ENCODE measurements at places on chromosomes 5 and 9.

DNA sequence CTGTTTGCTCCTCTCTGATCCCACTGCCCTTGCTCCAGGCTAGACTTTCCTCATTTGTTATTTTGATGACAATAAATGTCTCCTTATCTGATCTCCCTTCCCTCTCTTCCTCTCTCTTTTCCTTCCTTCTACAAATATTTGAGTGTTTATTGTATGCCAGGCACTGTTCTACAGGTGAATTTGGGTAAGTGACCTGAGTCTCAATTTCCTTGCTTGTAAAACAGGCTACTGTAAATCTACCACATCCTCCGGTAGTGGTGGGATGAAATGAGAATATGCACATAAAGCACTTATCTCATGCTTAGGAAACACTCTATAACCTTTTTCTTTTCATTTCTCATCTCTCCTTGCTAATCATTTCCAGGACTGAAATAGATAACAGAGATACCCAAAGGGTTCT lies 86.4 kb downstream of the HMHB1 start:
- DNase-seq, result no peak

GRCh38 chr9:94681508-94681907 lies 42.2 kb upstream of the FBP1 start:
- peak; percentile 54 for DNase-seq

- no peak for DNase-seq
Observed at GRCh38 chr5:107388141-107388861, 282.4 kb downstream of the EFNA5 start.

DNA sequence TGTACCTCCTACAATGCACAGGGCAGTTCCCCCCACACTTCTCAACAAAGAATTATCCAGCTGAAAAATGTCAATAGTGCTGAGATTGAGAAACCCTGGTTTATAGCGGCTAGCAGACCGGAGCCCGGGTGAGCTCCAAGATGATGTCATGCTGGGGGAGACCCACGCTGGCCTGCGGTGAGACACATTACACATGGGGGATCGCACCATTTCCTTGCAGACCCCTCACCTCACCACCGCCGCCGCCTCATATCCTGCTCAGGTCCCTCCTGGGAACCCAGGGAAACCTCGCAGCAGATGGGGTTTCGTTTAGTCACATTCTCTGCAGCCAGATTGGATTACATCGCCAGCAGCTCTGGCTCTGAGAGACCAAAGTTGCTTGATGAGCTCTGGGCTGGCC lies 14.7 kb upstream of the TNC start:
- no peak for DNase-seq

DNA sequence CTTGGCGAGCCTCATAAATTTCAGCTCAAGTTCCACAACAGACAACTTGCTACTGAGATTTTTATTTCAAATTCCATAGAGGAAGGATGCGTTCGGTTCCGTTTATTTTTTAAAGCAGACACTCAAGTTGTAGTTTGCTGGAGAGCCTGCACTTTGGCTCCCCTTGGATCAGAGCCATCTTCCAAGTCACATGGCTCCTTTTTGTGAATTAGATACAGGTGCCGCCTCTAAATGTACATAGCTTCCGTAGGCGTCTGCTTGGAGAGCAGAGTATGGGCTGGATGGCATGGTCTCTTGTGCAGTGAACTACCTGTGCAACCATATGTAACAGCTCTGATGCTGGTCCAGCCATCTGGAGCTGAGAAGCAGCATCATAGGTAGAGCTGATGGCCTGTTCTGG lies 73.9 kb upstream of the WWC1 start:
- no peak for DNase-seq

DNA sequence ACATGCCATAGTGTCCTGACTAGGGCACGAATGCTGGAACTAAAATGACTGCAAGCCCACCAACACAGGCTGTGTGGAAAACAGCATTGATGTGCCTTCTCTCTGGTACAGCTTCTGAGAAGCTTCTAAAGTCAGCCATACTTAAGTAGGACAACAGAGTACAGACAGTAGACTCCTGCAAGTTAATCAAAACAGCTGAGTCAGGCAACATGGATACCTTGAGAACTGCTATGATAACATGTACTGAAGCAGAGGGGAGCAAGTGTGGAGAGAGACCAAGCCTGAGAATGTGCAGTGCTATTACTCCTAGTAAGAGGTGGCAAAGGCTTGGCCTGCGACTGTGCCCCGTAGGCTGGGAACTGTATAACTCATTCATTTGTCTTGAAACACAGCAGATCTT lies 2.5 kb downstream of the ISCA1 start:
- no peak for DNase-seq

- no peak for DNase-seq
Observed at GRCh38 chr9:77575785-77576184, 72.3 kb downstream of the GNA14 start.

DNA sequence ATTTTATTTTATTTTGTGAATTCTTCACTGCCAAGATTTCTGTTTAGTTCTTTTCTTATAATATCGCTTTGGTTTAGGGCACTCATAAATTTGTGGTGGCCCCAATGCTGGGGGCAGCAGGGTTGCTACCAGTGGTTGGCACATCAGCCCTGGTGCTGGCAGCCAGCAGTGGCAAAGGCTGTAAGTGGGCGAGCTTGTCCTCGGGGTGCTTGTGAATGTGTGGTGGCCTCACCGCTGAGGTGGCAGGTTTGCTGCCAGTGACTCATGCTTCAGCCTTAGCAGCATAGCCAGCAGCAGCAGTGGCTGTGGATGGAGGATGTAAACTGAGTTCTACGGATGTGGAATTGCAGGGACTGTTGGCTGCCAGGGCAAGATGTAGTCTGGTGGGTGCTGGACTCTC lies 262.9 kb upstream of the DMAC1 start:
- DNase-seq, result no peak

DNA sequence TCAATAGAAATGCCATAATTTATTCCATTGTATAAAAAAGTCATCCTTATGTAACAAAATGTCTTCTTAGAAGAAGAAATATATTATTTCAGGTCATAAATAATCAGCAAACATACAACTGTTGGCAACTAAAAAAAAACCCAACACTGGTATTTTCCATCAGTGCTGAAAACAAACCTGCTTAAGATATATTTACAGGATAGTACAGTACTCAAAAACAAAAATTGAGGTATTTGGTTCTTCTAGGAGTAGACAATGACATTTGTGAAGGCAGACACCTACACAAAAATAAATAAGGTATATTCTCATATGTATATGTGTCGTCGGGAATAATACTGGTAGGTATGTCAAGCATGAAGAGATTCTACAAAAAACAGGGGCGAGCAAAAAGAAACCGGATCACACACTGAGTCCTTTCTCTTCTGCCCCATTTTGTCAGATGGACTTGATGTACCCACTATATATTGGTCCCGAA lies 2.9 kb downstream of the DUSP1 start:
- no peak for DNase-seq

DNA sequence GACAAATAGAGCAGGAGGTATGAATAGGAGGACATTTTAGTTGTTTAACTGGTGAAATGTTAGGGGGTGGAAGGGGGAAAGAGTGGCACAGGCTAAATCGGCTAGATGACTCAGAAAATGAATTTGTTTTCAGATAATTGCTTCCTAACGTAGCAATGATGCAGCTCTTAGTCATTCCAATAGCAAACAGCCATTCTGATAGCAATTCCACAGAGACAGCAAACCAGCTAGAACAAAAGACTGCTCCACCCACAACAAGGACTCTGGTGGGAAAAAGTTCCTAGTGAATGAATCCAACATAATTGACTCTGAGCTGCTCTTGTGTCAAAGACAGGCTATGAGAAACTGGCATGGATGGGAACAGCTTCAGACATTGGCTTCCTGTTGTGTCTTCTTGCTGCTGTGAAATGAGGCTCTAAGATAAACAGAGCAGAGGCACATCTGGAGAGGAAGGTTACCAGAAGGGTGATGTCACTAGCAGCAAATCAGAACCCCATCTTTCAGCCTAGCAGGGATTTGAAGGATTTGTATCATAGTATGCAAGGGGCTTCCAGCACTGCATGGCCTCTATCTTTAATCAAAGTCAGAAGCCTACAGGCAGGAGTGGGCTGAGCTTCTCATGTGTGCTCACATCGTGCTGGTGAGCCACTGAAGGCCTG lies 28.1 kb upstream of the F2RL1 start:
- no peak for DNase-seq

DNA sequence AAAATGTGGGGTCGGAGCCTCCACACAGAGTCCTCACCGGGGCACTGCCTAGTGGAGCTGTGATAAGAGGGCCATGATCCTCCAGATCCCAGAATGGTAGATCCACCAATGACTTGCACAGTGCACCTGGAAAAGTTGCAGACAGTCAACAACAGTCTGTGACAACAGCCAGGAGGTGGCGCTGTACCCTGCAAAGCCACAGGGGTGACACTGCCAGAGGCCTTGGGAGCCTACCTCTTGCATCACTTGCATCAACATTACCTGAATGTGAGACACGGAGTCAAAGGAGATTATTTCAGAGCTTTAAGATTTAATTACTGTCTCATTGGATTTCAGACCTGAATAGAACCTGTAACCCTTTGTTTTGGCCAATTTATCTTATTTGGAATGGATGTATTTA lies 614.1 kb upstream of the CDH9 start:
- no peak for DNase-seq

DNA sequence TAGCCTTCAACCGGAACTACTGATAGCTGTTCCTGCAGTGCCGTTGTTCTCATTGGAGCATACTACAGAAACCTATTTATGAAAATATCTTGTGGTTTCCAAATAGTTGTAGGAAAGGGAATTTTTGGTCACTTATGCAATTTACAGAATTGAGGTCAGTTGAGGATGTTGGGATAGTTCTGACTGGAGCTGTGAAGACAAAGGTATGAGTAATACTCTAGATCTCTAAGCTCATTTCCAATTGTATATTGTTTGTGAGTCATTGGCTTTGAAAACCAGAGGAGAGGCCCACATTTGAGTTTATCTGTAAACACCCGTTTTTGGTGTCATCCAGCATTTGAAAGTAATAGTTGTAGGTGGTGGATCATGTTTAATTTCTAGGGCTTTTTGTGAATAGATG lies 561.3 kb upstream of the WWC1 start:
- DNase-seq, result no peak

- DNase-seq, result no peak
Observed at GRCh38 chr5:16902846-16903245, 33.2 kb downstream of the MYO10 start.

DNA sequence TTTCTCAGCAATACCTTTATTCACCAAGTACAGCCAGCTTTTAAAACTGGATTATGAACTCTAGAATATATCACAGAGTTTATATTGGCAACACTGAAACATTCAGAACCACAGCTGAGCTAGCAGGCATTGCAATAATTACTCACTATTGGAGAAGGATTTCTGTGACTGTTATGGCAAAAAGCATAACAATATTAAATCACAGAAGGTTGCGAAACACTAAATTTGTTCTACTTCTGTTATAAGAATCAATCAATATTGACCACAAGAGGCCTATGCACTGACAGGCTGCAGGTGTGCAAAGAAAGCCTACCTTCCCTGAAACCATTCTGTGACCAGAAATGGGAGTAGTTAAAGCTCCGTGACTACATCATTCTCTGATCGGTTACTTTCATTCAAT lies 59.2 kb downstream of the AP3B1 start:
- no peak for DNase-seq

DNA sequence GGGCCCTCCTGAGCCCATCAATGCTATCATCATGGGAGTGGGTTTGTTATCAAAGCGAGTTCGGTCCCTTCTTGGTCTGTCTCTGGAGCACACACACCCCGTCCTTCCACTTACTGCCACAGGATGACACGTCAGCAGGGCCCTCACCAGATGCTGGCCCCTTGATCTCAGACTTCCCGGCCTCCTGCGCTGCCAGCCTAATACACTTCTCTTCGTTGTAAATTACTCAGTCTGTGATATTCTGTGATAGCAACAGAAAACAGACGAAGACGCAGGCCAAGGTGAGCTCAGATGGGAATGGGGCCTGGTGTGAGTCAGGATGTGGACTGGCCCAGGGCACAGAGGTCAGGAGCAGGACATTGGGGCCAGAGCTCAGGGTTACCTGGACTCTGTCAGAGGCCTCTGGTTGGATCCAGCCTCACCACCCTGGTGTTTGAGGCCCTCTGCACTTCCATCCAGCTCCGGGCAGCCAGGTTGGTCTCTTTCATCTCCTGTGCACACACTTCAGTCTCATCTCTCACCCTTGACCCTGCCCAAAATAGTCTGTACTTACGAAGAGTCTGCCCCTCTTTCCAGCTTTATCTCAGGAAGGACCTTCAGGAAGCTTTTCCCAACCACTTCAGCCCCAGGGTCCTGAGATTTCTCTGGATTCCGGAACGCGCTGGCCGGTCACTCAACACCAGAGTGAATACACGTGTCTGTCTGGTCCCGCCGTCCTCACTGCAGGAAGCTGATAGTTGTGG lies 26.0 kb upstream of the CNOT6 start:
- no peak for DNase-seq

DNA sequence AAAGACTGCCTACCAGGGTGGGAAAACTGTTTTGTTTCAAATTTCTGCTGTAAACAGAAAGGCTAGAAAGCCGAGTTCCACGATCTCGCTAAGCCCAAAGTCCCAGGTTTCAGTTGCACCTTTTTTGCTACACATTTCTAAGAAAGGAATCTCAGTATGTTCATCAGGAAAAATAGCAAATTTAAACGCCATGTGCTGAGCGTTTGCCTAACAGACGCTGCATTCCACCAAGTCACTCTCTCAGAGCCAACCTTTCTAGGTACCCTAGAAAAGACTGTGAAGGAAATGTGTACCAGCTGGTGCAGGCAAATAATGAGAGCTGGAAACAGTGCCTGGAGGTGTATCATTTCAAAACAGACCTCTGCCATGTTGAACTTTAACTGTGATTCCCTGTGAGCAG lies 71.8 kb downstream of the FRMD3 start:
- no peak for DNase-seq

- no peak for DNase-seq
Observed at GRCh38 chr5:168819004-168819621, 239.9 kb upstream of the PANK3 start.

- no peak for DNase-seq
Observed at GRCh38 chr9:123353041-123353440, 3.0 kb upstream of the CRB2 start.

DNA sequence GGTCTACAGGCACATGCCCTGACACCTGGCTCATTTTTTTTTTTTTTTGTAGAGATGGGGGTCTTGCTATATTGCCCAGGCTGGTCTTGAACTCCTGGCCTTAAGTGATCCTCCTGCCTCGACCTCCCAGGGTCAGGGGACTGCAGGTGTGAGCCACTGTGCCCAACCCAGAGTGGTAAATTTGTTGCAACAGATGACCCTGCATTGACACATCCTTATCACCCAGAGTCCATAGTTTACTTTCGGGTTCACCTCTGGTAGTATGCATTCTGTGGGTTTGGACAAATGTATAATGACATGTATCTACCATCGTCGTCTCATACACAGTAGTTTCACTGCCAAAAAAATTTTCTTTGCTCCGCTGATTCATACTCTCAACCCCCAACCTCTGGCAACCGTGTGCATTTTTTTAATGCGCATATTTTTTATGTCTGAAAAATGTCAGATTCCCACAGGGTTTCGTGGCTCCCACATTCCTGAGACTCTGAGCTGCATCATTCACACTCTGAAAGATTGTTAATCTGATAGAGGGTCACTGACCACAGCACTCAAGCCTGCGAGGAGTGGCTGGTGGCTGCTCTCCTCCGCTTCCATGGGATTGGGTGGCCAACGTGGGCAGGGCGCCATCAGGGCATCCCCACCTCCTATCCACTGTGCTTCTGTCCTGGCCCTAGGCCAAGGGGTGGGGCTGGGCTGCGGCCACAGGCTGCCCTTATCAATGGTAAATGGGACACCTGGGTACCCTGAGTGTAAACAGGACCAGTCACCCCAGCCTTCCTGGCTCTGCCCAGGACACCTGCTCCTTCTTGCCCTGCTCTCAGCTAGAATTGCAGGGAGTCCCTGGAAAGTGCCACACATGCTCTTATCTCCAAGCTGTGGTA lies 9.6 kb downstream of the NDST1 start:
- no peak for DNase-seq

- DNase-seq, result no peak
Observed at GRCh38 chr5:122772446-122772845, 2.4 kb upstream of the SNX2 start.
